ENCODE measurements at places on chromosomes 6 and 20.

DNA sequence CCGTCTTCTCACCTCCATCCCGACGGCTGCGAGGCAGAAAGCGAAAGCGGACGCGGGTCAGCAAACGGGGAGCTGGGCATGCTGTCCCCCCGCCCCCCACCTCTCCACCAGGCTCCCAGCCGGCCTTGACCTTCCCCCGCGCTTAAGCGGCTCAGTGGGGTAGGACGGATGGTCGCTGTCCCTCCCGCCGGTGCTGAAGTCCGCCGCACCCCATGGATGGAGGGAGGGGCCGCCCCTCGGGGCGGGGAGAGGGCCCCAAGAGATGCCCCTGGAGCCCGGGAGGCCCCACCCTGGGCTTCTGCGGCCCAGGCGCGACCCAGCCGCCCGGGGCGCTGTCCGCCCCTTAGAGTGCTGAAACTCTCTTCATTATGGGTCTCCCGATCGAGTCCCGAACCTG lies at the start of gene KCNB1:
TSS of gene KCNB1 (minus strand) at position 48 of the 397 bp plus-strand sequence. CDS start 188 bp downstream, outside the sequence.
- peak; percentile 73 for DNase-seq

DNA sequence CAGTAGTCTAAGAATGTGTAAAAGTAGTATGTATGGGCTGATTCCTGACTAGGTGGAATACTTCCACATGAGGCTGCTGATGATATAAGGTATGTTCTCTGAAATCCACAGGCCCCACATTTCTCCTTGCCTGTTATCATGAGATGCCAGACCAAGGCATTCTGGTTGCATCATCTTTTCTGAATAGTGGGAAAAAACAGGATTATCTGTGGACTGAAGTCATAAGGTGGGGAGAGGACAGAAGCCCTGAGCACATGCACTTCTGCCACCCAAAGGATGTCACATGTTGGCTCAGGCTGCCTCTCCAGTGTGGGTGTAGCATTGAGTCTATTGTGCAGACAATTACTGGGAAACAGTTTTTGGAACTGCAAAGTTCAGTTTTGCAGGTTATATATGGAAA lies 184.5 kb upstream of the RAB32 start:
- DNase-seq: no peak

DNA sequence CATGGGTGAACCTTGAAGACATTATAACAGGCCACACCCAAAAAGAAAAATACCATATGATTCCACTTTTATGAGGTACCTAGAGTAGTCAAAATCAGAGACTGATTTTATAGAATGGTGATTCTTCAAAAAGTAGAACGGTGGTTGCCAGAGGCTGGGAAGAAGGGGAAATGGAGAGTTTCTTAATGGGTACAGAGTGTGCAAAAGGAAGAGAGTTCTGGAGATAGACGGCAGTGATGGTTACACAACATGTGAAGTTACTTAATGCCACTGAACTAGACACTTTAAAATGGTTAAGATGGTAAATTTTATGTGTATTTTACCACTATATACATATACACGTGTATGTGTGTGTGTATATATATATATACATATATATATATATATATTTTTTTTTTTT lies 80.8 kb downstream of the PRND start:
- DNase-seq: no peak

DNA sequence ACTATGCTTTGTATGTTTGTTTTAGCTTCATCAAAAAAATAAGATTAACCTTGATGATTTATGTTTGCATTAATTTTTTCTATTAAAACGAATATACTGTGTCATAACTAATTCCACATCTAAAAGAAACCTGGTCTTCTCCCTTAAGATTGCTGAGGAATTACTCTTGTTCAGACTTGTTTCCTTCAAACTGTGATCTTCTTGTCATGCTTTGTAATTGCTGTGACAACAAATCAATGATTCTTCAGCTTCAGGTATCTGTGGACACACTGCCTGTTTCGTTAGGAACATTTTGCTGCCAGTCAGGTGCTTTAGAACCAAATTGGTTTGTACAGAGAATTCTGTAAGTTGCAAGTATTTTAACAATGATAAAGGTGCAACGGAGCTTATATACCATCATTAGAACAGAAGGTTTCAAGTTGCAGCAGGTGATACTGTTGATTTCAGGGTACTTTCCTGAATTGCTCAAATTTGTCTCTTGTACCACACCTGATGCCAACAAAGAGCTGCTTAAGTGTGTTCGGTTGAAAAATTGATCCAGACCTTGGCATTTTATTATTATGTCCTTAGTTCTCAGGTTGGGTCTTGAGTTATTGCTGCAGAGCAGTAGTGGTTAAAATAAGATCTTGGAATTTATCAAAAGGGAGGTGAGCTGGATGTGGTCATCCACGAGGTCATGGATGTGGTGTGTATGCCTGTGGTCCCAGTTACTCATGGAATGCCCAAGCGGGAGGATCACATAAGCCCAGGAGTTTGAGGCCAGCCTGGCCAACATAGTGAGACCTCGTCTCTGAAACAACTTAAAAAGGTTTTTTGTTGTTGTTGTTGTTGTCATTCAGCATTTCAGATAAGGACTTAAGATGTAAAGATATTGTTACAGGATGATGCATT lies 19.5 kb downstream of the SYTL3 start:
- DNase-seq: no peak

DNA sequence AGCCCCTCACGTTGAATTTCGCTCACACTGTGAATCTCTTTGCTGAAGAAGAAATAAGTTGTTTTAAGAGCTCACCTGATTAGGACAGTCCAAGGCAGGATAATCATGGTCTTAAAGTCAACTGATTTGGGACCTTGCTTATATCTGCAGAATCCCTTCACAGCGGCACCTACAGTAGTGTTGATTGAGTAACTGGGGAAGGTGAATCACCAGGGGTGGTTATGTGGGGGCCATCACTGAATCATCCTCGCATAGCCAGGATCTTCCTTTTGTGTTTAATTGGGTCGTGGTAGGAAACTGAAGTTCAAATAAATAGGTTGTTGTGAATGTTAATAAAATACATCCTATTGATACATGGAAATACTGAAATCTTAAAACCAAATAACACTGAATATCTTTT lies 20.2 kb upstream of the MICA start:
- DNase-seq: no peak

GRCh38 chr6:13527671-13528056 lies 40.3 kb upstream of the GFOD1 start:
- DNase-seq: no peak

DNA sequence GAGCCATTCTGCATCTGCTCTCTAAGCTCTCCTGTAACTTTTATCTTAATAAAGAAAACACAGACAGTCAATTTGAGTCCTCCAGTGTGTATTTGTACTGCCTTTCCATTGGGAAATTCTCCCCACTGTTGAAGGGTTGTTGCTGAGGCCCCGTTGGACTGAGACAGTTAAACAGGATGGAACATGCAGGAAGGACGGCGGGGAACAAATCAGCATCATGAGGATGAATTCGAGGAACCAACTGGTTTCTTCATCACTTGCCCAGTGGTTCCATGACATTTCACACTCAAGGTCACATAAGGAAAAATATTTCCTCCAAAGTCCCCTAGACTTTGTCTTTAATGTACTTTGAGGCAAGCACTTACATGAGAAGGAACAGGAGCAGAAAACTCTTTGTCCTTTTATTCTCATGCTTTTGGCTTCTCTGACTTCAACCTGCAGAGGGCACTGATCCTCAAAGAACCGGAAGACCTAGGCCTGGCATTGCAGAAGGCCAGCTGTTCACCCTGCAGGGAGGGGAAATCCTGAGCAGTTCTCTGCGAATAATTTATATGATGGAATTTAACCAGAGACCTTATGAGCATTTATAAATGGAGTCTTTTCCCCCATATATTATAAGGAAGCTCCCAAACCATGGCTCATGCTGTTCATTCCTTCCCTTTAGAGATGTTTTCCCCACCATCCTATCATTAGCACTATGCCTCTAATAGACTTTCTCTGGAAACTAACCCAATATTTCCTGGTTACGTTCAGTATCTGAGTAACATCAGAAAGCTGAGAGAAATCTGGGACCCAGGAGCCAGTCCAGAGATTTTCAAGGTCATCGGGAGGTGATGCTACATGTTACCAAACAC lies 55.2 kb upstream of the ADGRF1 start:
- DNase-seq: peak; percentile 80

GRCh38 chr6:114389111-114389510 lies 46.3 kb upstream of the HS3ST5 start:
- no peak for DNase-seq

DNA sequence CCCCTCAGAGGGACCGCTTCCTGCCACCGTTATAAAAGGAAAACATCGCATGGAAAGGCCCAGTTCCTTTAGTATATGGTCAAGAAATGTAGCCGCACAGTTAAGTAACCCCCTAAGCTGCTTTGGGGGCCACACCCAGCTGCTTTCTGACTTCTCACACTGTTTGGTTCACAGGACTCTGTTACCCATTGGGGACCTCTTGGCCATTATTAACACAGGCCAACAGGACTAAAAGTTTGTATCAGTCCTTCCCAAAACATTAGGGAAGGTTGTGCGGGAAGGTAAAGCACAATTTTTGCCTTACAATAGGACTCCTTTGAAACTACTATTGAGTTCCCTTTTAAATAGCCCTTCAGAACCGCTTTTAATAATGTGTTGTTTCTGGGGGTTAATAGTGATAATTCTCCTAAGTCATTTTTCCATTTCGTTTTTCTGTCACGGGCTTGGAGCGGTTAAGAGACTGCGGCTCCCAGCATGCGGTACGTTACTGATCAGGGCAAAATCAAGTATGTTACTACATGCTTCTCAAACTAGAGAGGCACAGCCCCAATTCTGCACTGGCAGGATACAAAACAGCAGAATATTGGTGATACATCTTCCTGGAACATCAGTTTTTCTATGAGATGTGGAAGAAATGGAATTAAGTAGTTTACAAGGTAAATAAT lies 668 bp upstream of the RPP40 start:
- DNase-seq: no peak

- no peak for DNase-seq
Observed at GRCh38 chr20:59400708-59401107, 100.3 kb downstream of the EDN3 start.

GRCh38 chr6:155818698-155819097 lies 363.1 kb upstream of the NOX3 start:
- no peak for DNase-seq

- DNase-seq: no peak
Observed at GRCh38 chr6:167647737-167648470, 178.8 kb upstream of the AFDN start.

DNA sequence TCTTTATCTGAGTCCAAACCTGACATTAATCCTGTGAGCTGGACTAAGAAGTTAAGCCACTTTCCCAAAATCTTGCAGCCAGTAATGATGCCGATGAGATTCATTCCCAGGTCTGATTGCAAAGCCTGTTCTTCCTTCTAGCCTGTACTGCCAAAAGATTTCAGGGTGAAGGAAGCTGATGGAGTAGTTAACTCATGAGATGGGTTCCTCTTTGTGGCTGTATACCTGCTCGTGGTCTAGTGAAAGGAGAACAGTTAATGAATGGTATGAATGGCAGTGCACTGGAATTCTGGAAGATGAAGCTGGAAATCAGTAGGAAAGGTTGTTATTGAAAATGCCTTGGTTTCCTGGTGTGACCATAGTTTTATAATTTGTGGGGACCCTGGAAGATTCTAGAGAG lies 112.0 kb downstream of the FYN start:
- DNase-seq: no peak

DNA sequence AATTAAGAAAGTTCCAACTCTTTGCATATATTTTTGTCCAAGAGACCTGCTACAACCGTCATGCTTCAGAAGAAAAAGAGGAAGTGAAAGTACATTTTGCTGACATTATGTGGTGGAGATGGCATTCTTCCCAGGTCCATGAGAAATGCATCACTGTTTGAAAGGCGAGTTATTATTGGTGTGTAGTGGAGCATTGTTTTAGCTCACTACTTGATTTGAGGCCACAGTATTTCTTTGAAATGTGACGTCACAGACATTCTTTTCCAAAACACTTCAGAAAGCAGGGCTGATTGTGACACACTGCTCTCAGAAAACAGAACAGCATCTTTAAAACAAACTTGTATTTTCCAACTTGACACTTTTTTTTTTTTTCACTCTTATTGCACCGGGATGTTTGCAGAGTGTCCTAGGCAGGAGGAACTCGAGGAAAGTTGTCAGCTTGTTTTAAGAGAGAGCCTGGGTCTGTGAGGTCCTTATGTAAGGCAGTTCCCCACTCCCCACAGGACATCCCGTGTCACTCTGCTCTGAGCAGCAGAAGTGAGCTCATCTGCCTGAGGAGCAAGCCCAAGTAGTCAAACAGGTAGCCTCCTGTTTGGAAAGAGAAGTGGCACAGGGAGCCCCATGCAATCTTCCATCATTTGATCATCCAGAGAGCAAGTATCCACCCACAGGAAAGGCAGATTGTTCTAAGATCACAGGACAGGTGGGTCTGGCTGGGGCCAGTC lies 1.1 kb downstream of the SPTLC3 start:
- peak; percentile 66 for DNase-seq

DNA sequence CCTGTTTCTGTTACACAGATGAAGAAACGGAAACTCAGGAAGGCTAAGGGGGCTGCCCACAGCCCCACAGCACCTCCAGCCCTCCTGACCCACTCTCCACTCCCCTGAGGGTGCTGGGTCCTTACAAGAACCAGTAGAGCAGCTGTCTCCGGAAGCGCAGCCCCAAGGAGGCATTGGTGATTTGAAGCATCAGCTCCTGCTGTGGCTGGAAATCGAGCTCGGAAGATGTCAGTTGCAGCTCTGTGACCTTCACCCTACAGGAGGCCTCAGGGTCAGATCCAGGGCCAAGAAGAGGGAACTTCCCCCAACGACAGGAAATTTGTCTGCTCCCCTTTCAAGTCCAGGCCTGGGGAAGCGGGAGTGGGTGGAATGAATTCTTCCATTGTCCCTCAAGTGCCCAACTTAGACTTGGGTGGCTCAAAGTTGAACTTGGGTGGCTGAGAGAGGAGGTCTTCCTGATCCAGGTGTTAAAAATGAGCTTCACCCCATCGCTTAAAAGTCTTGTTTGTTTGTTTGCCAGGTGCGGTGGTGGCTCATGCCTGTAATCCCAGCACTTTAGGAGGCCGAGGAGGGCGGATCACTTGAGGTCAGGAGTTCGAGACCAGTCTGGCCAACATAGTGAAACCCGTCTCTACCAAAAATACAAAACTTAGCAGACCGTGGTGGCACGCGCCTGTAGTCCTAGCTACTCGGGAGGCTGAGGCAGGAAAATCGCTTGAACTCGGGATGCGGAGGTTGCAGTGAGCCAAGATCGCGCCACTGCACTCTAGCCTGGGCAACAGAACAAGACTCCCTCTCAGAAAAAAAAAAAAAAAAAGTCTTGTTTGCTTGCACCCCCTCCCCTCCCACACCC lies 1.9 kb downstream of the PLTP start:
- DNase-seq: no peak
